ENCODE measurements at places on chromosomes 6 and 20.

DNA sequence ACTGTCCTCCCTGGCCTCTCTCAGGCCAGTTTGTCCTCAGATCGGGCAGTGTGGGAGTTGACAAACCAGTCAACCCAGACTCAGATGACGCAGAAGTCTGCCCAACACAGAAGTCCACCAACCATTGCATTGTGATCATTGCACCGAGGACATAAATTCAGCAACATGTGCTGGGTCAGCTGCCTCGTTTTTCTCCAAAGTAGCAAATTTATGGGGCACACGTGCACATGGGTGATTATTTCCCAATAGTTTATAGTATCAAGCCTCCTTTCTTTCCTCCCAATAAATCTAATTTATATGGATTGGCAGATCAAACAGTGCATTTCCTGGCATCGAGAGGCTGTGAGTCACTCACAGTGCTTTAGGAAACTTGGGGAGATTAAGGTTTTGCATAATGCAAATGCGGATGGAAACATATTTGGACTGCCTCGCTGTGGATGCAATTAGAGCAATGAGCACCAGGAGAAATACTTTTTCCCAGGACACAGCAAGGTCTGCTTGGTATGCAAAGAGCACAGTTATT is 413.7 kb upstream of the SULF2 start:
- no peak for DNase-seq

- DNase-seq: no peak
Measured at GRCh38 chr6:89817481-89817880, 2.1 kb downstream of the MDN1 start.

- no peak for DNase-seq
Measured at GRCh38 chr6:3956054-3956453, 106.9 kb downstream of the FAM50B start.

DNA sequence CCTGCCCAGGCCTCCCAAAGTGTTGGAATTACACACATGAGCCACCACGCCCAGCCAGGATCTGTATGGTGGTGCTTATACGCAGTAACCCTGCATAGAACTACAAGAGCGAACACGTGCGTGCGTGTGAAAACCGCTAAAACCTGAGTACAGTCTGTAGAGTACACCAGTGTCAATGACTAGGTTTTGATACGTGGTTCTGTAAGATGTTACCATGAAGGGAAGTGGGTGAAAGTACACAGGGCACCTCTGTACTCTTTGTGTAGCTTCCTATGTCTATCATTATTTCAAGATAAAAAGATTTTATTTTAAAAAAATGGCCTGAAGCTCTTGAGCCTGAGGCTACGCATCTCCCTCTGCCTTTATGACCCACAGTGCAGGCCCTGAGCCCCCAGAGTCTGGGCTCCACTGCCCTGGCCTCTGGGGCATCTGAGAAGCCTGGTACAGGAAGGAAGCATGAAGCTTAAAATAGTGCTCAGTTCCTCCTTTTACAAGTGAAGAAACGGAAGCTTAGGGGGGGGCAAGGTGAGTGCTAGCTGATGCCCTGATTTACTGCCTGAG is 21.6 kb downstream of the LY86 start:
- peak; percentile 57 for DNase-seq

- DNase-seq: no peak
Measured at GRCh38 chr6:125183391-125183790, 29.8 kb downstream of the TPD52L1 start.

- DNase-seq: no peak
Measured at GRCh38 chr20:6864740-6865139, 97.3 kb downstream of the BMP2 start.

DNA sequence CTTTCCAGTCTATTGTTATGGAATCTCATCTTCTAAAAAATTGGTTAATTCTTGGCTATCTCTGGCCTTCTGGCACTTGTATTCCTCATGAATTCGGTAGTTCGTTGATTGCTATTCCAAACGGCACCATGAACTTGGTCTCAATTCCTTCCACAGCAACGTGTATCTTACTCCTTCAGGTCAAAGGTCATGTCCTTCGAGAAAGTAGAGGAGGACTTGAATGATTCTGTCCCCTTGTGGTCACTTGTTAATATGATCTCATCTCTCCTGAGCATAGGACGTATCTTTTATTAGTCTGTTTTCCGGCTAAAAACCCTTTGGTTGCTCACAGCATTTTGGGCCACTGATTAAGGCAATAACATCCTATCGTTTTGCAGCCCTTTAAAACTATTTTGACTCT is 9.4 kb downstream of the TLDC2 start:
- no peak for DNase-seq

DNA sequence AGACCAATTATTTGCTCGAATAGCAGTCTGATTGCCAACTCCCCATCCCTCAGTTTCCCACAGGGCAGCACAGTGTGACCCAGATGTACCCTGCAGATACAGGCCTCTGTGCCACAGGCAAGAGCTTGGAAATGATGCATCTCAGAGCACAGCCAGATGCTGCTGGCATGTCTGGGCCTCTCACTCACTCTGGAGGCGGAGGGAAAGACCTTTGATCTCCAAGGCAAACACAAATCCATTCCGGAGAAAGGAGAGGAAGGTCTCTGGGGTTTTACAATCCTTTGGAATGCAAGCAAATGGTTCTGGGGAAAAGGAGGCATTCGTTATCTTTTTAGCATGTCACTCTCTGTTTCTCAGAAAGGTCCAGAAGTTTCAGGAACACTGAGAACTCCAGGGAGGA is 74.2 kb downstream of the RIOK1 start:
- DNase-seq: no peak

GRCh38 chr20:63625771-63626423 is 1.0 kb downstream of the GMEB2 start:
- no peak for DNase-seq

- no peak for DNase-seq
Measured at GRCh38 chr6:52554684-52555280, 22.1 kb downstream of the TRAM2 start.

DNA sequence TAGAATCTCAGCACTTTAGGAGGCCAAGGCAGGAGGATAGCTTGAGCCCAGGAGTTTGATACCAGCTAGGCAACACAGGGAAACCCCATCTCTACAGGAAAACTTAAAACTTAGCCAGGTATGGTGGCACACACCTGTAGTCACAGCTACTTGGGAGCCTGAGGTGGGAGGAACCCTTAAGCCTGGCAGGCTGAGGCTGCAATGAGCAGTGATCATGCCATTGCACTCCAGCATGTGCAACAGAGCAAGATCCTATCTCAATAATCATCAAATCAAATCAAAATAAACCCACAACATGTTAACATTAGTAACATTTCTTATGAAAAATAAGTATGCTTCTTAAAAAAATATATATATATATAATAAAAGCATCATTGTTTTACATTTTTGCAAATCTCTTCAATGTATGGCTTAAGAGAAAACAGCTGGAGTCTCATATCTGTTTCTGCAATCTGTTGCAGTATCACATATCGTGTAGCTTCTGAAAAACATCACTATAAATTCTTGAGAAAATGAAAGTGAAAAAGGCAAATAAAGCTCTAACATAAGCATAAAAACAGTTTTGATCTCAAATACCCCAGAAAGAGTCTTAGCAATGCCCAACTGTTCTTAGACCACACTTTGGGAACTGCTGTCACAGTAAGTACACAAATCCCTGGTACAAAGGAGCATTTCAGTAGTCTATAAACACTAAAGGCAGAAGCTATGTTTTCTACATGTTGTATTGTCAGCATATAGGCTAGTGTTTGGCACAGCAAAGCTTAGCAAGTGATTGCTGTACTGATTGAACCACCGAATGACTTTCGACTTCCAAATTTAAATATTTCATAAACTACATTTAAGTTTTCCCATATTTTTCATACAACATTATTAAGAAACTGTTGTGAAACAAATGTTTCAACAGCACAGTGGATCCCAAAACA is 8.0 kb downstream of the MMUT start:
- DNase-seq: no peak

- no peak for DNase-seq
Measured at GRCh38 chr6:150866991-150867501, 1.5 kb downstream of the MTHFD1L start.

- DNase-seq: no peak
Measured at GRCh38 chr6:127366282-127367022, 23.0 kb upstream of the ECHDC1 start.

- DNase-seq: no peak
Measured at GRCh38 chr6:255041-255750, 37.1 kb upstream of the DUSP22 start.

GRCh38 chr6:13535306-13535705 is 39.1 kb upstream of the SIRT5 start:
- no peak for DNase-seq

All from central memory CD4-positive, alpha-beta T cell (primary cell).